ENCODE measurements at places on chromosomes 3 and 15. TPM values are rescaled to one million over a fixed set of nuclear protein-coding genes. Genes with fewer than 3 reads are reported as not detected.

ABI3BP gene
- total RNA-seq = 0.39 TPM

DNA sequence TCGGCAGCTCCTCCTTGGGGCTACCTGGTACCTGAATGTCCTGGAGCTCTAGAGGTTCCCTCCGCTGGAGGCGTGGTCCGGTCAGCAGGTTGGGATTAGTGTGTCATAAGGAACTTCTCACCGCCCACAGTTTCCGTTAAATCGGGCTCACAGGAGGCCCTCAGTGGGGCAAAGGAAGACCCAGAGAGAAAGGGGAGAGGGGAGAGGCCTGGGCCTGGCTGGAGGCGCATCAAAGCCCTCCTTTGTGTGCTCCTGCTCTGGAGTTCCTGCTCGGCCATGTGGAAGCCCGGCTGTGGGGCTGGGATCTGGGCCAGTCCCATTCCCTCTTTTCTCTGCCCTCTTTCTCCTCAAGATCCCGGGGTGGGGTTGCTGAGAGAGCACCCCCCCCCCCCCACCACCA lies at the start of gene RLBP1:
Gene RLBP1 (minus strand): TSS at position 37 of the 400 bp plus-strand sequence. CDS start 2,604 bp downstream, outside the sequence.
- DNase-seq = no peak

DNA sequence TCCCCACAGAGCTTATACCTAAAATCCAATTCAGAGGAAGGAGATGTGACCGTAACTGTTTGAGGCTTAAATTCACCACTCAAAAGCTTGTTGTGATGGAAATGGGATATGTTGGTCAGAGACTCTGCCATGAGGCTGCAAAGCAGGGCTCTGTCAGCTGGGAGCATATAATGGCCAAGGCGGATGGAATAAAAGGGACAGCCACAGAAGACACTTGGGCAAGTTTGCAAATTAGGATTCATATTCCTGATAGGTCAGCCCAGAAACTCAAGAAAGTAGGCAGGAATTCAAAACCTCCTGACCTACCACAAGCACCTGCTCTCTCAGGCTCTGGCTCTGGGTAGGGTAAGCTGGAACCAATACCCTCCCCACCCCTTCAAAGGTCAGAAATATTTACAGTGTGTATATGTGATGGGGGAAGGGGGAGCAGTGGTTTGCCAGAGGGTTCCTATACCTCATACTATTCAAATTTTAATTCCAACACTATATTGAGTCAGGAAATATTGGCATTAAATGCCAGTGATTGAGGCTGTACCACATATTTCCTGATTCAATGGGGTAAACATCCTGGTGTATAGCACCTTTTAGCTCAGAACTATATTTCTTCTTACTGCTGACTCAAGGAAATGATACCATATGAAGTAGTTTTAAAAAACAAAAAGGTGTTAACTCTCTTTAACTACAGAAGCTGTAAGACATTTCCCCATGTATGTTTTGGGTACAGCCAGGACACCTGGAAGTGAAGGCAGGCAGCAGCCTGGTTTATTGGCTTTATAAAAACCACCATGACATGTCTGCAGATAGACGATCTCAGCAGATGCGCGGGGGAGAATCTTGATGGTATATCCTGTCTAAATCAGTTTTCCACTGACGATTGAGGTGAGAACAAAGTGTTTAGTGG lies 19.2 kb downstream of the FYCO1 start:
- DNase-seq = no peak

KLHL24 gene
- 33.1 TPM for total RNA-seq

DNA sequence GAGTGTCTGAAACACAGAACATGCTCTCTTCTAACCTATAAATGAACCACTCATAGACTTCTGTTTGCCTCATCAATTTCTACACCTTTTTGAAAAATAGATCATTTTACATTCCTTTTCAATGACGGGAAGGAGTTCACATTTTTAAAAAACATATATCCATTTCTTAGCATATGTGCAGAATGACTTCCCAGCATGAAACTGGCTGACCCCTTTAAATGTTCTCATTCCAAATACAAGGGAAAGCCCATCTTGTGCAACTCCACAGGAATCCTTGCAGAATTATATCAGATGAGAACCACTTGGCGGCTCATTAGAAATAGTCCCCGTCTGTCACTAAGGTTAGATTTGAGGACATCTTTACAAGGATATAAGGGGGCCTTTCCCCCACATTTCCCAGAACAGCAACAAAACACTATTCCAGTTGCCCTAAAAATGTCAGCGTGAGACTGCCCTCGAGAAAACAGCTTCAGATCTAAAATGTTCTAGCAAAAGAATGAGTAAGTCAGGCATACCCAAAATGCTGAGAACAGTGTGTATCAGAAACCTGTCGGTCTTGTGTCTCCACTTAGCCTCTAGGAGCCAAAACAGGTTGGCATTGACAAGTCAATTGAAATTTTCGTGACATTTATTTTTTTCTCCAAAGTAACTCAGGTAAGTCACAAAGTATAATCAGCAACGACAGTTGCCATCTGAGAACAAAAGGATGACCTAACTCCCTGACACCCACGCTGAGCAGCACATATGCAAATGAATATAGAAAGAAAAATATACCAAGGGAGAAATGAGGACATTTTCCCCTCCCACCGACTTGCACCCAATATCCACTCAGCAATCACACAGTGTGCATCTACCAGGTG lies 63.1 kb downstream of the FOXP1 start:
- no peak for DNase-seq

All from WTC11 (cell line).